ENCODE measurements at places on chromosomes 4 and X.

- no peak for DNase-seq
These were observed 15.8 kb upstream of the DHRSX start for GRCh38 chrX:2516623-2517022.

GRCh38 chr4:87895964-87896621 lies 63.3 kb downstream of the MEPE start:
- DNase-seq = peak; percentile 76

DNA sequence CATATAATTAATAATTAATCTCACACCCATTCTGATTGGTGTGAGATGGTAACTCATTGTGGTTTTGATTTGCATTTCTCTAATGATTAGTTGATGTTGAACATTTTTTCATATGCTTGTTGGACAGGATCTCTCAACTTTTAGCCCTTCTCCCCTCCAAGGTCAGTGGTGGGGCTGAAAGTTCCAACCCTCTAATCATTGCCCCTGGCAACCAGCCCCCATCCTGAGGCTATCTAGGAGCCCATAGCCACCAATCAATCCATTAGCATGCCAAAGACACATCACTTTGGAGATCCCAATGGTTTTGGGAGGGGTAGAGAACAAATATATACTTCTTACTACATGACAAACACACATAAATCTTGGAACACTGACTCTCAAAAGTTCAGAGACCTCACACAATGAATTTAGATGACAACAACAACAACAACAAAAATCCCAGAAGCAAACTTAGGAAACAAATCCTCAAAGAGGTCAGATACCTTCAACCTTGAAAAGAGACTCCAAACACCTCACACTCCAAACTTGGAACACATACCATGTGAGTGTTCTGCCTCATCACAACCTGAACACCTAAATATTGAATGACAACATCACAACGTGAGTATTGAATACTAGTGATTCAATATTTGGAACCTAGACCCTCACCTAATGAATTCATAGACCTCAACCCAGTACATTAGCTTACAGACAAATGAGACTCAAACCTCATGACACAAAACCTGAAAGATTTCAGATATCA lies 19.0 kb upstream of the PAGE4 start:
- DNase-seq = no peak

DNA sequence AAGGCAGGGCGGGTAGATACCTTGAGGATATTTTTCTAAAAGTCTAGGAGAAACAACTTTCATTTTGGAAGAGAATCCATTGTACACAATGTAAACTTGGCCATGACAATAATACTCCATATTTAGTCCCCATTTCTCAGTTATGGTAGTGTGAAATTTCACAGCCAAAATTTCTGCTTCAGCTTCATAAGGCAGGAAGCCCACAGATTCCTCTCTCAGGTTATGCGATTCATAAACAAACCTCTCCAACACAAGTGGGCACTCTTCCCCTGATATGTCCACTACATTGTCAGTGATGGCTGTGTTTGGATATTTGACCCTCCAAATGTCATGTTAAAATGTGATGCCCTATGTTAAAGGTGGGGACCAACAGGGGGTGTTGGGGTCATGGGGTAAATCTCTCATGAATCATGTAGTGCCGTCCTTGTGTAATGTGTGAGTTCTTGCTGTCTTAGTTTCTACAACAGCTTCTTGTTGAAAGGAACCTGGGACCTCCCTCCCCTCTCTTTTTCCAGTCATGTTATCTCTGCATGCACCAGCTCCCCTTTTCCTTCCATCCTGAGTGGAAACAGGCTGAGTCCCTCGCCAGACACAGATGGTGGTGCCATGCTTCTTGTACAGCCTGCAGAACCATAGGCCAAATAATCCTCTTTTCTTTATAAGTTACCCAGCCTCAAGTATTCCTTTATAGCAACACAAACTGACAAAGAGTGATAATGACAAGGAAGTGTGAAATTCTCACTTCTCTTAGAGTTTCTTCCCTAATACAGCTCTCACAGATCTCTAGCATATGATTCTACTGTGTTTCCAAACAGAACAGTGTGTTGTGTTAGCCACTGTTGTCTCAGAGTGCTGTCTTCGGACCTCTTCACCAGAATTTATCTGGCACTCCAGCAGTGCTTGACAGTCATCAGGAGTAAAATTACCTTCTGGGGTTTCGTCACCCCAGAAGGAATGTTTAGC lies 598.4 kb upstream of the GNPDA2 start:
- DNase-seq = no peak

- DNase-seq = peak; percentile 43
These were observed 29.1 kb downstream of the NPNT start for GRCh38 chr4:105924341-105924740.

DNA sequence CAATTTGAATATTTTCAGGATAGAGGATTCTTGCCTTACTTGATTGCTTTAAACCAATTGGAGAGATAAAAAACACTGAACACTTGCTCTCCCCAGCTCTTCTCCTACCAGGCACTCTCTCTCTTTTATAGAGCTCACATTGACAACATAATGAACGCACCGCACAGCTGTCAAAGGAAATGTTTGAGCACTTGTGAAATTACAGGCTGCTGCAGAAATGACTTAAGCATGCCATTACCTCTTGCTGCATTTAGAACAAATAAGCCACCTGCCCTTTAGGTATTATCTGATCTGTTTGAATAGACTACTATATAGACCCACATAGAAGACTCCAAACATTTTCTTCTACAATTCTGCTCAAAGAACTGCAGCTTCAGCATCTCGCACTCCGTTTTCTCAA lies 227.7 kb downstream of the C4orf33 start:
- DNase-seq = no peak

- no peak for DNase-seq
These were observed 163.5 kb downstream of the PWWP3B start for GRCh38 chrX:106331606-106332005.

GRCh38 chrX:54484666-54485065 lies 11.4 kb downstream of the FGD1 start:
- no peak for DNase-seq

DNA sequence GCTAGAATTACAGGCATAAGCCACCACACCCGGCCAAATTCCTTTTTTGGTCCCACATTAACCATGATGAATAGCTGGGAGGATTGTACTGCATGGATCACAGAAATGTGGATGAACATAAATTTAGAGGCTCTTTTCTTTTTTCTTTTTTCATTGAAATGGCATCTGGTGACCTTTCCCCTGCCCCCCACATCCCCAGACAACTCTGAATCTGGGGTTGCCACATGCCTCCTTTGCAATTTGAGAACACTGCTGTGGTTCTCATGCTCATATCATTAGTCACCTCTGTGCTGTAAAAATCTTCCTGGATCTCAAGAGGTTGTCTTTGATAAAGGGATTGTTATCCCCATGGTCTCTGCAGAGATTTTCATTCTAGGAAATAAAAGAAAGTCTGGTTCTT lies 22.8 kb upstream of the FMR1NB start:
- DNase-seq = peak; percentile 30

- DNase-seq = no peak
These were observed 130.8 kb upstream of the PDLIM3 start for GRCh38 chr4:185666156-185666555.

GRCh38 chrX:114710571-114710970 lies 126.7 kb downstream of the HTR2C start:
- DNase-seq = no peak

DNA sequence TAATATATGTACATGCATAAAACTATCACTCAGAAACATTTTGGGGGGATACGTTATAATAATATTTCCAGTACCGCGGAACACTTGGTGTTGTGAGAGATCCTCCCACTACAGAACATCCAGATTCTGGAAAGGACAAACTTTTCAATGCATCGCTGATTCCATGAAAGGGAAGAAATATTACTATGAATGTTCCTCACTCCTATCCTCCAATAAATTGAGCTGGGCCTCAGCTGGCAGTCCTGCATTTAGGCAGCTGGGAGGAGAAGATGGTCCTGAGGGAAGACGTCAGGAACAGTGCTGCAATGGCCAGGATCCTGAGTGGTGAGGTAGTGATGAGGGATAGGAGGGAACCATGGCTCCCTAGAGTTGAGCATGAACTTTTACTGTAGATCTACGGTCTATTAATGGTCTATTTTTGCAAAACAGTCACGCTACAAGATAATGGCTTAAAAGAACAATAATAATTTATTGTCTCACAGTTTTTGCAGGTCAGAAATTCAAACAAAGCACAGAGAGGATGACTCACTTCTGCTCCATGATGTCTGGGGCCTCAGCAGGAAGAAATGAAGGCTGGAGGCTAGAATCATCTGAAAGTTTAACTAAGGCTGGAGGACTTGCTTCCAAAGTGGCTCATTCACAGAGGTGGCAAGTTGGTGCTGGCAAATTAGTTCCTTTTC lies 538.1 kb downstream of the STIM2 start:
- DNase-seq = no peak

- DNase-seq = no peak
These were observed 10.2 kb downstream of the ATXN3L start for GRCh38 chrX:13309631-13310030.

DNA sequence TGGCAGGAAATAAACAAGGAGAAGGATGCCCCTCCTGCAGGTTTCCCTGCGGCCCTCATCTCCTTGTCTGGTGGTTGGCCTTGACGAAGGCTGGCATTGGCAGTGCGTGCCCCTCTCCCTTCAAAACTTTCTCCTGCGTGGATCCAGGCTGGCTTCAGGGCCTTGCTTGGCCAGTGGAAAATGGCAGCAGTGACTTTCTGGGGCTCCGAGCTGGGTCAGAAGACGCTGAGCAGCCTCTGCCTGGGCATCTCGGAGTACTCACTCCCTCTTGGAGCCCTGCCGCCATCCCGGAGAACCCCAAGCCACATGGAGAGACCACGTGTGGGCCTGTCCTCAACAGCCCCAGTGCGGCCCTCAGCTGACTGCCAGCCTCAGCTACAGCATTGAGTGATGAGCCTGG lies 39.5 kb downstream of the ADRA2C start:
- no peak for DNase-seq

GRCh38 chr4:89915937-89916336 lies 21.3 kb downstream of the MMRN1 start:
- DNase-seq = no peak

DNA sequence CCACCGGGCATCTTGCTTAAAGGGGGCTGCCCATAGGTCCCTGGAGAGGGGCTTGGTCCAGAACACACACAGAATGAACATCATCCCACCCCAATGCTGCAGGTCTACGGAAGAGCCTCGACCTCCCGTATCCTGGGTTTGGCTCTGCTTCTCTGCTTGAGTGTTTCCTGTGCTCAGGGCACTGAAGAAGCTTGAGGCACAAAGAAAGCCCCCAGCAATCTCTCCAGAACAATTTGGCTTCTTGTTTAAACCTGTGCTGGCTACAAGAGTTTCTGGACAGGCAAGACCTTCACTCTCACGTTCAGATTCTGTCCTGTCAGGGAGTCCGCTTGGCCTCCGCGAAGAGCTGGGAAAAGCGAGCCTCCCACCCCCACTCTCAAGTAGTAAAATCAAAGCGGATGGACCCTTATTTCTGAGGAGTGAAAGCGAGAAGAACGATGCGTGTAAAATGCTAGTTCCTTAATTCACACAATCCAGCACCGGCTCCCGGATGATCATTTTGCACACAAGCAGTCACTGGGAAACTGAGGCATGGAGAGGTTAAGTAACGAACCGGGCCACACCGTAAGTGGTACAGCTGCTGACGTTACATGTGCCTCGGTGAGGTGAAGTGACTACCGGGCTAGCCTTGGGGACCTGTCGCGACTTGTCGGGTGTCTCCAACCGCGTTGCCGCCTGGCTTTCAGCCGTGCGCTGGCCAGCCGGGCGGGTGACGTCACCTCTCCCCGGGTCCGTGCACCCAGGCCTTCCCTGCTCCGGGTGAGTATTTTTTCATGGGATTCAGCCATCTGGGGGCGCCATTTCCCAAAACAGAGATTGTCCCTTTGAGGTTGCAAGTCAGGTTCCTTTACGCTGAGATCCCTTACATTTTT lies 3.1 kb upstream of the SFRP2 start:
- peak; percentile 60 for DNase-seq

DNA sequence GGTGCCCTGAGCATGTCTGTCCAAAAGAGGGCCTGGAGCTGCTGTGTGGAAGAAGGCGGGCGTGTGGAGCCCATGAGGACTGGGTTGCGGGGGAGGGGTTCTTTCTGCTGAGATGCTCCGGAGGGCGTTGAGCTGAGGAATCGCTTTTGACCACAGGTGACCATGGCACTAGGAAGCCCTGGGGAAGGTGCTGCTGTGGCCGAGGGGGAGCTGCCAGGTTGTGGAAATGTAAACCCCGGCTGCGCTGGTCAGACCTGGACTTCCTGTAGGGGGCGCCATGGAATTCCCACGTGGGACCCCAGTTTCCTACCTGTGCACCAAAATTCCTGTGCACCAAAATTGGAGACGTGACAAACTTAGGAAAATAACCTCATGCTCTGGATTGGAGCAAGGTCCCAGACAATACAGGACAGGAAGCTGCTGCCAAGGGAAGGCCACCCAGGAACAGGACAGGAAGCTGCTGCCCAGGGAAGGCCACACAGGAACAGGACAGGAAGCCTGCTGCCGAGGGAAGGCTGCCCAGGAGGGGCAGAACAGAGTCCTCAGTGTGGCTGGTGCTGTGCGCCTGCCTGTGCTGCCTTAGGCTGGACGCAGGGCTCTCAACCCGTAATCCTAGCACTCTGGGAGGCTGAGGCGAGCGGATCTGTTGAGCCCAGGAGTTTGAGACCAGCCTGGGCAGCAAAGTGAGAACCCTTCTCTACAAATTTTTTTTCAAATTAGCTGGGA lies 28.4 kb upstream of the UVSSA start:
- no peak for DNase-seq

GRCh38 chr4:69957209-69957608 lies 8.3 kb downstream of the CSN2 start:
- no peak for DNase-seq

- no peak for DNase-seq
These were observed 75.0 kb upstream of the DHX15 start for GRCh38 chr4:24659241-24659961.

- DNase-seq = peak; percentile 7
These were observed 44.1 kb downstream of the NAA11 start for GRCh38 chr4:79281566-79282359.

DNA sequence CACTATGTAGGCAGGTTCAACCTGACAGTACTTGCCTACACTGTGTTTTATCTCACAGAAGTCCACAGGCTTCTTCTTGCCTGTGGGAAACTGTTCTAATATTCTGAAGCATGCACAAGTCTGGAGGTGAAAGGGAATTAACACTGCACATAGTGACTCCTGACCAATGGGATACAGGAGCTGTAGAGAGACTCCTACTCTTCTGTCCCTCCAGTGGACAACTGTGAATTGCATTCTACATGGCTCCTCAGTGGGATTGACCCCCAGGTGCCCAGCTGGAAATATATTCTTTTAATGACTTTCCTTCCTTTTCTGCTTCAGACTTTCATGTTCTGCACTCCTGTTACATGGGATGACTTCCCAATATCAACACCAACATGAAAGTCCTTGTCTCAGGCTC lies 8.2 kb upstream of the YIPF6 start:
- DNase-seq = peak; percentile 17

- no peak for DNase-seq
These were observed 573.7 kb downstream of the GBA3 start for GRCh38 chr4:23266401-23266800.

- no peak for DNase-seq
These were observed 306.2 kb downstream of the TENM3 start for GRCh38 chr4:182549356-182549755.

GRCh38 chr4:165867961-165868360 lies 5.1 kb upstream of the TLL1 start:
- DNase-seq = no peak
